Daoy (cell line): ENCODE measurements at places on chromosomes 3 and 15. TPM values are rescaled to one million over a fixed set of nuclear protein-coding genes. Genes with fewer than 3 reads are reported as not detected.
A peak's percentile ranks its signal among the peaks of the same experiment; 100 is the strongest.

TEX55 gene
- not detected in 2 replicates for total RNA-seq

ZNF717 gene
- 4.3 and 5.0 TPM in 2 replicates for total RNA-seq

GCNT3 gene
- not detected in 2 replicates for total RNA-seq

SEMA3F gene
- total RNA-seq = 0.51 and 1.4 TPM in 2 replicates

GRCh38 chr3:104561324-104561723, 805.4 kb upstream of the ALCAM start:
- no peak for DNase-seq

GRCh38 chr15:85934691-85935090, 140.0 kb upstream of the KLHL25 start:
- DNase-seq = no peak

DNA sequence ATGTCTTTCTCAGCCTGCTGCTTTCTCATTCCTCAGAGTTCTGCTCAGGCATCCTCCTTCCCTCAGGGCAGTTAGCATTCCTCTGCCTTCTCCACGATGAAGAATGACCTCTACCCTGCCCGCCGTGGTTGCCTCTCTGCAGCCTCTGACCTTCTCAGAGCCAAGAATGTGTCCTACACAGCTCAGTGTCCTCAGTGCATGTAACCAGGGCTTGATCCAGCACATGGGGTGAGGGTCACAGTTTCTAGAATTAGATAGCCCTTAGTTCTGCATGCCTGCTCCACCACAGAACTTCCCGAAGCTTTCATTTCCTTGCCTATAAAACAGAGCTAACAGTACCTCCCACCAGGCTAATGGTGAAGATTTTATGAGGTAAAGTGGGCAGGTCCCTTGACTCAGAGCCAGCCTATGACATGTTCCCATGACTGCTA, 182.1 kb downstream of the CLSTN2 start:
- DNase-seq = peak; percentile 49

GRCh38 chr3:27138562-27138961, 230.6 kb downstream of the NEK10 start:
- DNase-seq = no peak

- DNase-seq = peak; percentile 54
Measured at GRCh38 chr3:46934498-46935167, 41.9 kb downstream of the CCDC12 start.

- DNase-seq = no peak
Measured at GRCh38 chr3:102484363-102484762, 49.5 kb downstream of the ZPLD1 start.

- peak; percentile 27 for DNase-seq
Measured at GRCh38 chr3:32340039-32340438, 51.6 kb upstream of the CMTM7 start.

DNA sequence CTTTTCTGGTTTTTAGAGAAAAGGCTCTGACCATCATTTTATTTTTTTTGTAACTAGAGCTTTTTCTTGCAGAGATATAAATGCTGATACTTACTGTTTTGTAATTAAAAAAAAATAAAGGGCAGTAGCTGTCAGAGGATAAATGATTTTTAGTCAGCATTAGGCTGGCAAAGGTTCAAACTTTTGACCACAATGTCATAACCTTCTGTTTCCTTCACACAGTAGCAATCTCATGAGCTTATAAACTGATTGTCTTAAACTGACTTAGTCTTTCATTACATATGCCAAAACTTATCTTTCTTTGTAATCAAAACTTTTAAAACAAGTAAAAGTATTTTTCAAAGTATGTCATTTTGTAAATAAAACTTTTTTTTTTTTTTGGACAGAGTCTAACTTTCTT, 841.9 kb downstream of the OTOL1 start:
- DNase-seq = no peak

DNA sequence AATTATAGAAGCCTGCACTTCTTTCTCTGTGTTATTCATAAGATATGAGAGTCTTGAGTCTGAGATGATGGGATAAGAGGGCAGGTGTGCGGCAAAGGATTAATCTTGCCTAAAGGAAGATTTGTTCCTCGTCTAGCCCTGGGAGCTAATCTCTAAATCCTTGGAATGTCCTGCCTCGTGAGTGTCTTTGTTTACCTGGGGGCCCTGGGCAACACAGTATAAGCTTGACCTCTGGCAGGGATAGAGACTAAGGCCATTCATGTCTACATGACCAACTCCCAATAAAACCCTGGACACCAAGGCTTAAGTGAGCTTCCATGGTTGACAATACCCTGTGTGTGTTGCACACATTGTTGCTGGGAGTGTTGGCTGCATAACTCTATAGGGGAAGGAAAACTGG, 3.2 kb upstream of the AGBL1 start:
- no peak for DNase-seq

- no peak for DNase-seq
Measured at GRCh38 chr3:169399068-169399467, 264.4 kb downstream of the MECOM start.
